ENCODE measurements at places on chromosomes 13 and 19.
A peak's percentile ranks its signal among the peaks of the same experiment; 100 is the strongest.

DNA sequence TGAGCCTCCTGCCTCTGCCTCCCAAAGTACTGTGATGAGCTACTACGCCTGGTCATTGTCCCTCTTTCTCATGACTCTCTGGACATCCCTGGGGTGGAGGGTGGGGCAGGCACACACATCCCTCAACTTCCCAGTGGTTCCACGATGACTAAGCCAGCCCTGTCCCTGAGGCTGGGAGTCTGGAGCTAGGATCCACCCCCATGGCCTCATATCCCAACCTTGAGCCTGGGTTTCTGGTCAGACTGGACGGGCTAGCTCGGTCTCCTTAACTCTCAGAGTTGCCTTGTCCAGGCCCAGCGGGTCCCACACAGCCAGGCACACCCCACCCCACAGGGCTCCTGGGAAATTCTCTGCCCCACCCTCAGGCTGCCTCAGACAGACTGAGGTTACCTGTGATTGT, 19.6 kb downstream of the IER2 start:
- DNase-seq = no peak

DNA sequence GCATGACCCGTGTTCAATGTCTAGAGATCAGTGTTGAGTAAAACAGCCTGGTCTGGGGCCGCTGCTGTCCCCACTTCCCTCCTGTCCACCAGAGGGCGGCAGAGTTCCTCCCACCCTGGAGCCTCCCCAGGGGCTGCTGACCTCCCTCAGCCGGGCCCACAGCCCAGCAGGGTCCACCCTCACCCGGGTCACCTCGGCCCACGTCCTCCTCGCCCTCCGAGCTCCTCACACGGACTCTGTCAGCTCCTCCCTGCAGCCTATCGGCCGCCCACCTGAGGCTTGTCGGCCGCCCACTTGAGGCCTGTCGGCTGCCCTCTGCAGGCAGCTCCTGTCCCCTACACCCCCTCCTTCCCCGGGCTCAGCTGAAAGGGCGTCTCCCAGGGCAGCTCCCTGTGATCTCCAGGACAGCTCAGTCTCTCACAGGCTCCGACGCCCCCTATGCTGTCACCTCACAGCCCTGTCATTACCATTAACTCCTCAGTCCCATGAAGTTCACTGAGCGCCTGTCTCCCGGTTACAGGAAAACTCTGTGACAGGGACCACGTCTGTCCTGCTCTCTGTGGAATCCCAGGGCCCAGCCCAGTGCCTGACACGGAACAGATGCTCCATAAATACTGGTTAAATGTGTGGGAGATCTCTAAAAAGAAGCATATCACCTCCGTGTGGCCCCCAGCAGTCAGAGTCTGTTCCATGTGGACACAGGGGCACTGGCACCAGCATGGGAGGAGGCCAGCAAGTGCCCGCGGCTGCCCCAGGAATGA, 1.5 kb upstream of the CEACAM5 start:
- peak; percentile 57 for DNase-seq

- DNase-seq = no peak
These were observed 6.1 kb downstream of the HAUS8 start for GRCh38 chr19:17069193-17069592.

DNA sequence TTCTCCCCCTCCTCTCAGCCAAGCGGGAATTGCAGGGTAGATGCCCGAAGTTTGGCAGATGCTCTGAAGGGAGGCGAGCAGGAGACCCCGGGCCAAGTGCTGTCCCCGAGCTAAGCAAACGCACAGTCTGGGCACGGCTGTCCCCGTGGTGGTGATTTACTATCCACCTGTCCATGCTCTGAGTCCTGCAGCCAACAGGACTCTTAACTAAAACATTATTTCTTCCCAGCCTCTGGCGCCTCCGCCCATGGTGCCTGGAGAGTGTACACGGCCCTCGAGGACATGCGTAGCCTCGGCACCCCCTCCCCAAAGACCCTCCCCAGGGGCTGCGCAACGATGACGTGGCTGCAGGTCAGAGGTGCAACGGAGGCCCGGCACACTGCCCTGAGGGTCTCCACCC, 7.6 kb downstream of the TINCR start:
- DNase-seq = no peak

- DNase-seq = no peak
These were observed 13.6 kb downstream of the LATS2 start for GRCh38 chr13:21047591-21048282.

DNA sequence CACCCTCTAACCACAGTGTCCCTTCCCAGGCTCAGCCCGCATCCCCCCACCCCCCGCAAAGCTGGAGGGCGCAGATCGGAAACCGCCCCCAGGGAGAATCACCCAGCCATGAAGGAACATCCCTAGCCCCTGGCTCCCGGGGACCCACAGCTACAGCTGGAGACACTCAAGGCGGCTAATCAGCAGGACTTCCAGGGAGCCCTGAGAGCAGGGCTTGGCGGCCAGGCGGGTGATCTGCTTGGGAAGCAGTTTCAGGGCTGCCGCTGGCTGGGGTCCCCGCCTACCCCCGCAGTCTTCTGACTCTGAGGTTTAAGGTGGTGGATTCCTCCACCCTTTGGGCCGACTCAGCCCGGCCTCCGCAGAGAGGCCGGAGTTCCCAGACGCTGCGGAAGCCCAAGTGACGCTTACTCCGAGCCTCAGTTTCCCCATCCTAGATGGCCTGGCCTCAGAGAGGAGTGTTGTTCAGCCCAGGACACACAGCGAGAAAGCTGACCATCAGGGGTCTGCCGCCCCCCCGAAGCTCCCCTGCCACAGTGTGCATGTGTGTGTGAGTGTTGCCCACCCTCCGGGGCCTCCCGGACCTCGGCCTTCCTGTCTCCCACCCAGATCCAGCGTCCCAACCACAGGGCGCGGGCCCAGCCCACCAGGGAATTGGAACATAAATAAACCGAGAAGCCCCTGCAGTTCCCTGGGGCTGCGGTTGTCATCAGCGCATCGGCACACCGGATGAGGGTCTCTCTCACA, 9.8 kb downstream of the FUT6 start:
- DNase-seq = no peak

- DNase-seq = no peak
These were observed 647 bp downstream of the RNF225 start for GRCh38 chr19:58395979-58396627.

DNA sequence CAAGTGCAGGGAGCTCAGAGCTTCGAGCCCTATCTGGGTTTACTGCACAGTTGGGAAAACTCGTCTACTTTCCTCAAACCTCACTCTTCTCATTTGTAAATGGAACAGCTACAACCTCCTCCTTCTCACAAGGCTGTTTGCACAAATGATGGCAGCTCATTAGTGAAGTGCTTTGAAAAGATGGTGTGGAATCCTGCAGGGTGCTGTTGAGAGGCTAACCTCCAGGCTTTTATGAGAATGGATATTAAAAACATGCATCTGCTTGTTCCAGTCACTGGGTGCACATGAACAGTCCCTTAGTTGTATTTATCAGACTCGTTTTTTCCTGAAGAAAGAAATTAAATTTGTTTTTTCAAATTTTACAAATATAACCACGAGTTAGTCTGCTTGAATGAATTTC, 36.6 kb downstream of the PCDH8 start:
- no peak for DNase-seq

DNA sequence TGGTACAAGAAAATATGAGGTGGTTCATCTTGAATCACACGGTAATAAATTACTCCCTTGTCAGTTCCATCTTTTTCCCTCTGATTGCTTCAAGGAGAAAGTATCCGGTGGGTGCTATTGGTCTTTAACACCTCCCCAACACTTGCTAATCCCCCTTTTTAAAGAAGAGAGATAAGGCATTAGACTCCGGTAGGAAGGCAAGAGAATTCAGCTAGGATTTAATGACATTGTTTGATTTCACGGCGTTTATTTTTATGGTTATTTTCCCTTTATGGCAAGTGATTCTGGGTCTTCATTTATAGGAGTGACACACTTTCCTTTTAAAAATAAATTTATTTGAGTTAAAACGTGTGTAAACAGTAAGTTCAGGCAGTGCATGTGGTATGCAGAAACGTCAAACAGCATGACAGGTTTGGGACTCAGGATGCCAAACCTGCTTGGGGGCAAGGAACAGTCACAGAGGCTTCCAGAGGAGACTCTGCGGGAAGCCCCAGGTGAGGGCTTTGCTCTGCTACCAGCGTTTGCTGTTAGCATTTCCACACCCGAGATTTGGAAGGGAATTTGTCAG, 36.5 kb downstream of the TSHZ3 start:
- no peak for DNase-seq

- no peak for DNase-seq
These were observed 4.0 kb downstream of the HSD11B1L start for GRCh38 chr19:5684694-5685430.

DNA sequence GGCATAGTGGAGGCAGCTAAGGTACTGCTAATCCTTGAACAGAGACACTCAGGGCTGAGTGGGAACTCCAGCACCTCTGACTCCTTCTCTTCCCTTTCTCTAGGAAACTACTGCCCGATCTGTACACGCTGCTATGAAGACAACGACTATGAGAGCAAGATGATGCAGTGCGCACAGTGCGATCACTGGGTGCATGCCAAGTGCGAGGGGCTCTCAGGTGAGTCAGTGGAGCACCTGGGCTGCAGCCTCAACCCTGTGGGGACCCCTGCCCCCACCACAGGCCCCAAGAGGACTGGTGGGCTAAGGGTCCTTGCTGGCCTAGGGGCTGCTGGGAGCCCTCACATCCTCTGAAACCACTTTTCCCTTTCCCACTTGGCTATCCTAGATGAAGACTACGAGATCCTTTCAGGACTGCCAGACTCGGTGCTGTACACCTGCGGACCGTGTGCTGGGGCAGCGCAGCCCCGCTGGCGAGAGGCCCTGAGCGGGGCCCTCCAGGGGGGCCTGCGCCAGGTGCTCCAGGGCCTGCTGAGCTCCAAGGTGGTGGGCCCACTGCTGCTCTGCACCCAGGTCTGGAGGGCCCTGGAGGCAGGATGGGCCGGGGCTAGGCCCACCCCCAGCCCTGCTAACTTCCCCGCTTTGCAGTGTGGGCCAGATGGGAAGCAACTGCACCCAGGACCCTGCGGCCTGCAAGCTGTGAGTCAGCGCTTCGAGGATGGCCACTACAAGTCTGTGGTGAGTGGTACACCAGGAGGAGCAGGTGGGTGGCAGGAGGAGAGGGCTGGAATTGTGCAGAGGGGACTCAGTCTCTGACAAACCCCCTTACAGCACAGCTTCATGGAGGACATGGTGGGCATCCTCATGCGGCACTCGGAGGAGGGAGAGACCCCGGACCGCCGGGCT, 9.5 kb downstream of the KMT2B start:
- DNase-seq = no peak

DNA sequence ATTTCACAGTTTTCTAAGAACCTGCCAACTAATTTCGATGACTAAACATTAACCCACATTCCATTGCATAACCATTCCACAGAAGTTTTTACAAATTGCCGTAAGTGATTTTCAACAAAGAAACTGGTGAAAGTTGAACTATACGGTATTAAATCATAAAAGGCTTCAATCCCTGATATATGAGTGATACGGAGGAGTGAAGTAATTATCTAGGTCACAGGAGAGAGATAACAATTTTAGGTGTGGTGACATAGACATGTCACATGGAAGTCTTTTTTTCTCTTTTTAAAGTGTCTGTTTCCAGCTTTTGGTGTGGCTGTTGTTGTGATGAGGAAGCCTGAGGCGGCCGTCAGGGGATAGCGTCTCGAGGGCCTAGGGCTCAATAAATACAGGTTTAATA, 29.4 kb downstream of the TBC1D4 start:
- no peak for DNase-seq

DNA sequence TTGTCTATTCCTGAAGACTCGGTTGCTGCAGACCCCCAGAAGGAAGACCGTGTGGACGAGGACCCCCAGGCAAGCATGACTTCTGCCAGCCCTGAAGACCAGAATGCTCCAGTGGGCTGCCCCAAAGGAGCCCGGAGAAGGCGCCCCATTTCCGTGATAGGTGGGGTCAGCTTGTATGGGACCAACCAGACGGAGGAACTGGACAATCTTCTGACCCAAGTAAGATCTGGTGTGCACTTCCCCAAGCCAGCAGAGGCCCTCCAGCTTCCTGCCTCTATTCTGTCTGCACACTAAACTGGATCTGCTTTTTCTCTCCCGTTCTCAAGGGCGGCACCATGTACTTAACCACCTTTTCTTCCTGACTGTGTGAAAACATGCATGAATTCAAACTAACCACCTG, 59.8 kb upstream of the C1QTNF9 start:
- DNase-seq = no peak

GRCh38 chr19:11377237-11377636, 2.8 kb downstream of the SWSAP1 start:
- DNase-seq = no peak

GRCh38 chr19:5593343-5594255, 25.8 kb upstream of the TINCR start:
- DNase-seq = no peak

DNA sequence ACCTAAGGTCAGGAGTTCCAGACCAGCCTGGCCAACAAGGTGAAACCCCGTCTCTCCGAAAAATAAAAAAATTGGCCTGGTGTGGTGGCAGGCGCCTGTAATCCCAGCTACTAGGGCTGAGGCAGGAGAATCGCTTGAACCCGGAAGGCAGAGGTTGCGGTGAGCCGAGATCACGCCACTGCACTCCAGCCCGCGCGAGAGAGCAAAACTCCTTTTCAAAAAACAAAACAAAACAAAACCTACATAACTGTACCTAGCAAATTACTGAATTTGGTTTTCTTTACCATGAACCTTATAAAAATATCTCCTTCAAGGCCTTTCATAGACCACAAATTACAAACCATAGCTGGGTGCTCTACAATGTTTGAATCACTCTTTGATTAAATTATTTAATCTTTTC, 760 bp downstream of the ZNF91 start:
- peak; percentile 21 for DNase-seq

GRCh38 chr13:108322206-108322824, 52.8 kb downstream of the TNFSF13B start:
- no peak for DNase-seq

- DNase-seq = no peak
These were observed 11.2 kb upstream of the AKAP8 start for GRCh38 chr19:15390814-15391213.

DNA sequence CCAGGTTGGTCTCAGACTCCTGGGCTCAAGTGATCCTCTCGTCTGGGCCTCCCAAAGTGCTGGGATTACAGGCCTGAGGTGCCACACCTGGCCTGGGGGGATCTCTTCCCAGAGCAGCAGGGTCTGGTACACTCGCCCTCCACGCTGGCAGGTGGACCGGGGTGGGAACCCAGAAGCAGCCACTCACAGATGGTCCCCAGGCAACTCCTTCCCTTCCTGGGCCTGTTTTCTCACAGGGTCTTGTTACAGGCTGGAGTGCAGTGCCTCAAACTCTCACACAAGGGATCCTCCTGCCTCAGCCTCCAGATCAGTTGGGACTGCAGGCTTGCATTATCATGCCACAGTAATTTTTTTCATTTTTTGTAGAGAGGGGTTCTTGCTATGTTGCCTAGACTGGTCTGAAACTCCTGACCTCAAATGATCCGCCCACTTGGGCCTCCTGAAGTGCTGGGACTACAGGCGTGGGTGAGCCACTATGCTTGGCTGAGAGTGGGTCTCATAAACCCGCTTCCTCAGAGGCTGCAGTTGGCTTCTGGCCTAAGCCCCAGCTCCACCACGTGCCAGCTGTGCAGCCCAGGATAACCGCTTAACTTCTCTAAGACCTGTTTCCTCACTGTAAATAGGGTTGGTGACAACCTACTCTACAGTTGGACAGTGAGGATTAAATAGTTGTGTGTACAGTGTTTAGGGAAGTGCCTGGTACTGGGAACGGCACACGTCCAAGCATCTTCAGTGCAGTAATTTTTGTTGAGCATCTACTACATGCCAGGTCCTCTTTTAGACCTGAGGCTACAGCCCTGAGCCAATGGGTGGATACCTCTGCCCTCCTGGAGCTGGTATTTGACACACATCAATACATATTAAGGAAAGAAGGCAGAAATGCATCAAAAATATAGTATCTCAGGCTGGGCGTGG, 871 bp upstream of the CCER2 start:
- DNase-seq = no peak

Measured in activated effector memory CD4-positive, alpha-beta T cell treated with Interleukin-2 at 50 U/mL for 16 hours (primary cell).